ENCODE measurements at places on chromosomes 6 and 20. TPM values are rescaled to one million over a fixed set of nuclear protein-coding genes. Genes with fewer than 3 reads are reported as not detected.

DNA sequence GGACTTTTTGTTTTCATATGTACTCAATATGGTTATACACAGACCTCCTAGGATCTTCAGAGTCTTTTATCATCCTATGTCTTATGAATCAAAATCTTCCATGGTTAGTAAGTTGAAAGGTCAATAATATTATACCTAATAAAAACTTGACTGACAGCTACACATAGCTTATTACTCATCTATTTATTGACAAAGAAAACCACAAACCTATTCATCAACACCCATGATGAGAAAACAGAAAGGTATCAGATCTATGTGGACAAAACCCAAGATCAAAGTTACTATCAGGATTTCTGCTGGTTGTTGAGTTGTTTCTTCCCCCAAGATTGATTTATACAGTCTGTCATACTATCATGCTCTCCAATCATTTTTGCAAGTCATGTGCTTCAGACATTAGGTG, 460.1 kb upstream of the MANEA start:
- H3K36me3 ChIP-seq = no peaks in the 10 kb centered on the region
- H3K4me3 ChIP-seq = no peak overlapping the region
- H3K27me3 ChIP-seq = no peaks in the 10 kb centered on the region
- no peak for DNase-seq
- H3K27ac ChIP-seq = no peak overlapping the region

DNA sequence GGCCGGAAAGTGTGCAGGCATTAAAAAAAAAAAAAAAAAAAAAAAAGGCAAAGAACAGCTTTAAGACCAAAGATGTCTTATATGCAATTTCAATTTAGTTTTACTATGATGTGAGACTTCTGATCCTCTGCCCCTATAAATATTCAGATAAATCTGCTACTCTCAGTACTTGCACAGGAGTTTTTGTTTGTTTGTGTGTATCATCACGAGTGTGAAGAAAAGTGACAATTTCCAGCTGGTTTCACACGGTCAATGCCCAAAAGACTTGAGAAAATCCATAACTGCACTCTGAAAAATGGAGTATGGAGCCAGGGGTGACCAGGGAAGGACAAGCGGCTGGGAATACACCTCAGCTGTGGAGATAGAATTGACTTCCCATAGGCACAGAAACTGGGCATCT, 757.7 kb downstream of the C6orf118 start:
- H3K4me1 ChIP-seq = no peaks in the 10 kb centered on the region
- H3K27me3 ChIP-seq = no peaks in the 10 kb centered on the region
- DNase-seq = no peak
- H3K36me3 ChIP-seq = no peaks in the 10 kb centered on the region
- H3K27ac ChIP-seq = no peak overlapping the region

GRCh38 chr20:51616060-51616459, 73.5 kb upstream of the NFATC2 start:
- no peaks in the 10 kb centered on the region for H3K36me3 ChIP-seq
- no peak overlapping the region for H3K4me3 ChIP-seq
- H3K27ac ChIP-seq = no peak overlapping the region

DNA sequence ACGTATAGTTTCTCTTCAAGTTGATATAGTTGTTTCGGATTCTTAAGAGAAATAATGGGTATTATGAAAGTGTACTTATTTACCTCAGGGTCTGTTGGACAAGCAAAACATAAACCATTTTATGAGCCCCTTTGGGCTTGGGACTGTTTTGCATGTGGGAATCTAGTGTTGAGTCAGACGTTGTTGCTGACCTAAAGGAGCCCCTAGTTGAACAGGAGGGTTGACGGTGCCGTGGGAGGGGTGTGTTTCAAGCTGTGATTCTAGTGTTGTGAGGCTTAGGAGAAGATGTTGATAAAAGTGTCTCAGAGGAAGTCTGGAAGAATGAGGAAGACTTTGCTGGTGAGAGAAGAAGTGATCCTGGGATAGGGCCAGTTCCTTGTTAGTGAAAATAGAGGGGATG, 140.0 kb downstream of the ARID1B start:
- H3K27me3 ChIP-seq = no peaks in the 10 kb centered on the region
- no peak overlapping the region for H3K4me3 ChIP-seq

DNA sequence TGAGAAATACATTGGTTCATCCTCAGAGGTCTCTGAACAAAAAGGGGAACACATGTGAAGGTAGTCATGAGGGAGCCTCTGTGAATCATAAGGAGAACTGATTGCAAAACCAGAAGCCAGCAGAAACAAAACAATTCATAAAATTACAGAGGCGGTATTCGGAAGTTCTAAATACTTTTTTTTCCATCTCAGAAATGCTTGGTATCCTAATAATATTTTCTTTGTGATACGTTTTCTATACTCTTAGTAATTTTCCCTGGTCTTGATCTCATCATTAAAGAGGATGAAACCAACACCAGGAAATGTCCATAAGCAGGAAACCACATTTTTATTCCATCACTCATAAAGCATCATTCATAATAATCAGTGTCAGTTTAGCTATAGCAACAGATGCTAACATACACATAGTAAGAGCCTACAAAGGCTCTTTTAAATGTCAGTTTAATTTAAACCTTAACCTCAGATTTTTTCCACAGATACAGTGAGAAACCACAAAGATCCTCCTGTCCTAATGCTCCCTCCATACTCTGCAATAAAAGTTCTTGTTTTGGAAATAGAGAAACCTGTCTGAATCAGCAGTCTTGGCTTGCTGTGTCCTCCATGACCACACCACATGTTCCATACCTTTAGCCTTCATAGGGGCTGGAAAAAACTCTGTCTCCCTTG, 29.2 kb downstream of the SGK1 start:
- no peak for DNase-seq
- peak overlapping the region; percentile 78 for H3K27ac ChIP-seq
- H3K36me3 ChIP-seq = no peaks in the 10 kb centered on the region
- no peaks in the 10 kb centered on the region for H3K27me3 ChIP-seq

DNA sequence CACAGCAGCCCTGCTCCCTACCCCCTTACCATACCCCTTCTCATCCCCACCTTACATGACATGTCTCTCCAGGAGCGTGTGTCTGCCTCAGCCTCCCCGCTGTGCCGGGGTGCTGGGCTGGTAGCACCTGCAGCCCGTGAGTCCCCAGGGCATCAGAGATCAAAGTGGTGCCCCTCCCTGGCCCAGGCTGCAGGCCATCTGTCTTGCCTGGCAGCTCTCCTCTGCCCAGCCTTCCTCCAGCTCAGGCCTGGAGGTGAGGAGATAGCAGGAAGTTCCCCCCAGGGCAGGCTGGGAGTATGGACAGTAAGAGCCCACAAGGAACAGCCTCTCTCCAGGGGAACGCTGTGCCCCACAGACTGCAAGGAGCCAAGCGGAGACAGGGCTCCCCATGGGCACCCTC, 35.3 kb downstream of the GRM4 start:
- H3K36me3 ChIP-seq = no peaks in the 10 kb centered on the region
- H3K4me1 ChIP-seq = no peaks in the 10 kb centered on the region
- DNase-seq = no peak
- H3K4me3 ChIP-seq = no peak overlapping the region
- H3K27ac ChIP-seq = no peak overlapping the region

- H3K36me3 ChIP-seq = no peaks in the 10 kb centered on the region
- H3K27ac ChIP-seq = no peak overlapping the region
- H3K4me3 ChIP-seq = peak overlapping the region; percentile 77
- peak; percentile 25 for DNase-seq
Measured at GRCh38 chr20:52494244-52494643, 302.7 kb upstream of the ZFP64 start.

GRCh38 chr6:11233673-11234573, 1.5 kb upstream of the NEDD9 start:
- peaks cover 73% of the 10 kb centered on the region for H3K4me1 ChIP-seq
- H3K27ac ChIP-seq = peak overlapping the region; percentile 97
- DNase-seq = no peak
- H3K27me3 ChIP-seq = no peaks in the 10 kb centered on the region
- no peaks in the 10 kb centered on the region for H3K36me3 ChIP-seq

GRCh38 chr6:110810896-110811586, 4.2 kb downstream of the CDK19 start:
- H3K27ac ChIP-seq = no peak overlapping the region
- H3K36me3 ChIP-seq = no peaks in the 10 kb centered on the region
- H3K4me3 ChIP-seq = no peak overlapping the region
- peaks cover 25% of the 10 kb centered on the region for H3K4me1 ChIP-seq
- no peak for DNase-seq

- H3K27ac ChIP-seq = no peak overlapping the region
- H3K4me3 ChIP-seq = no peak overlapping the region
- H3K4me1 ChIP-seq = no peaks in the 10 kb centered on the region
Measured at GRCh38 chr6:3533981-3534380, 77.1 kb upstream of the SLC22A23 start.

DNA sequence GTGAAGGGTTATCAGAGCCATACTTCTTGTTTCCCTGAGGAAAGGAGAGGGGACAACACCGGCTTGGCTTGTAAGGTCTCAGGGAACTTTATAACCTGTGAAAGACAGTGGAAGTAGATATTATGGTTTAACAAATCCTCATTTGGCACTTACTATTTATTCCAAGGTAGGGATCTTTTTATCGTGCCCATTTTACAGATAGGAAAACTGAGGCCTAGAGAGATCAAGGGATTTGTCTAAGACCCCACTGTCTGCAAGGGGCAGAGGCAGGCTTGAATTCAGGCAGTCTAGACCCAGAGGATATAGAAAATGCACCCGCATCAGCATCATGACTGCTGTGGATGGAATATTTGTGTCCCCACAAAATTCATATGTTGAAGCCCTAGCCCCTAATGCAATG, 118.4 kb upstream of the CST7 start:
- DNase-seq = no peak
- no peak overlapping the region for H3K4me3 ChIP-seq
- no peak overlapping the region for H3K27ac ChIP-seq
- no peaks in the 10 kb centered on the region for H3K36me3 ChIP-seq
- H3K27me3 ChIP-seq = no peaks in the 10 kb centered on the region
- no peaks in the 10 kb centered on the region for H3K4me1 ChIP-seq

GRCh38 chr20:44597930-44598329, 15.6 kb downstream of the PKIG start:
- no peaks in the 10 kb centered on the region for H3K27me3 ChIP-seq
- DNase-seq = no peak
- H3K27ac ChIP-seq = peak overlapping the region; percentile 93

DNA sequence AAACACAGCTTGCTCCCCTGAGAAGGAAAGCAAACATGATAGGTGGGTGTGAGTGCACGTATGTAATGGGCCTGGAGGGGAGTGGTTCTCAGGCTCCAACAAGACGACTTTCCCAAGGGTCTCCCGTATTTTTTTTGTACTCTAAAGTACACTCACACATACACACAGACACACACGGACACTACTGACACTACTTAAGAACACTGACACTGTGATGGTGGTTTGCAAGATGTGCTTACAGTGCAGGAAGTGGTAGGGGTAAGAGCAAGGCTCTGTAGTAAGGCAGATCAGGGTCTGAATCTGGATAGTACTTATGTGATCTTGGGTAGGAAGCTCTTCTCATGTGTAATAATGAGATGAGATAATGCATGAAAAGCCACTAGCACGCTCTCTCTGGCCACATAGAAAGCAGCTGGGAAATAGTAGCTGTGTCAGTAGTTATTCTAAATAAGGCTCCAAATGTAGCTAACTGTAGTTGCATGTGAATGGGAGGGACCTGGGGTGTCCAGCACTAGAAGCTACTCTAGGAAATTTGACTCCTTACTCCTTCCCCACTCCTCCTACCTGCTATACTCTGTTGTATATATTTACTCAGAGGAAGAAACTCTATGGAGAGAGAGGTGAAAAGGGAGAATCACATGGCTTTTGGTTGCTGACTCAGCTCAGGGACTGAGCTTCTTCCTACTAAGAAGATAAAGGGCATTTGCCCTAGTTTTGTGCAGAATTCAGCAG, 8.4 kb upstream of the ZBTB24 start:
- H3K36me3 ChIP-seq = no peaks in the 10 kb centered on the region
- peak overlapping the region; percentile 20 for H3K27ac ChIP-seq
- H3K4me1 ChIP-seq = peaks cover 17% of the 10 kb centered on the region
- no peak for DNase-seq
- no peaks in the 10 kb centered on the region for H3K27me3 ChIP-seq

GRCh38 chr6:3001773-3002293, 2.1 kb downstream of the NQO2 start:
- H3K36me3 ChIP-seq = peaks cover 3% of the 10 kb centered on the region
- H3K4me1 ChIP-seq = peaks cover 32% of the 10 kb centered on the region
- H3K27ac ChIP-seq = peak overlapping the region; percentile 42
- H3K4me3 ChIP-seq = no peak overlapping the region

GRCh38 chr6:9039258-9039657, 603.9 kb upstream of the SLC35B3 start:
- H3K36me3 ChIP-seq = peaks cover 4% of the 10 kb centered on the region
- H3K4me3 ChIP-seq = no peak overlapping the region

DNA sequence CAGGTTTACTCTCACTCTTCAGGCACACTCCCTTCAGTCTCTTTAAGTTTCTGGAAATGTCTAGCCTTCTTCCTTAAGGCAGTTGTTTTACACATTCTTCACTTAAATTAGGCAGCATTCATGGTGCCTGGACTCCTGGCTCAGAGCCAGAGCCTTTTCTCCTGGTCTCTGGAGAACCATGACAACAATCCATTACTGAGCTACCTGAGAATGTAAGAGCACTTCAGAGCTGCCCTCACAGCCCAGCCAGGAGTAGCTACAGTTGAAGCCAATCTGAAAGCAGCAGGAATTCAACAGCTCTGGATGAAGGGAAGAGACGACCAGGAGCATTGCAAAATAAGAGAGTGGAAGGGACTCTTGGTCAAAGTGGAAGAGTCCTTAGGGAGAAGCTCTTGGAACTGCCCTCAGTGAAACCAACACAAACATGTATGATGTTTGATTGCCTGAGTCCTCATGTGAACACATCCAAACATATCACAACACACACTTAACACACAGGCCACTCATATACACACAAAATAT, 416.8 kb upstream of the SPTLC3 start:
- no peak for DNase-seq
- H3K27ac ChIP-seq = no peak overlapping the region
- no peak overlapping the region for H3K4me3 ChIP-seq
- H3K27me3 ChIP-seq = peaks cover 1% of the 10 kb centered on the region
- H3K4me1 ChIP-seq = no peaks in the 10 kb centered on the region

DNA sequence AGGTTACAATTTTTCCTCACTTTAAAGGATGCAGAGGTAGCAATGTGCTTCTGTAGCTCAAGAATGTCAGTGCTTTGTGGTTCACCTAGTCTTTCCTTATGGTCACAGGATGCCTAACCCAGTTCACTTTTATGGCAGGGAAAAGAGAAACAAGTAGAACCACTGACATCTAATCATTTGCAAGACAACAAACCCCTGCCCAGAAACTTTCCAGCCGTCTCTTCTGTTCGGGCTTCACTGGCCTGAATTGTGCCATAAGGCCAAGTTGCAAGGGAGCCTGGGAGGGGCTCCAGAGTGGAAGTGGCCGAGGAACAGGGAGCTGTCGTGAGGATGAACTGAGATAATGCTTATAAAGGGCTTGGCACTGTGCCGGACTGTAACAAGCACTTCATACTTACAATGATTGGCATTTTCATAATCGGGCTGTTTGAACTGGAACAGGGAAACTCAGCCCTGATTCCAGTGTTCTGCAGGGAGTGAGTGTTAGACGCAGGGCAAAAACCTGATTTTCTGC, 212.6 kb downstream of the BCAS1 start:
- H3K36me3 ChIP-seq = no peaks in the 10 kb centered on the region
- H3K4me1 ChIP-seq = peaks cover 20% of the 10 kb centered on the region
- H3K4me3 ChIP-seq = no peak overlapping the region
- no peak for DNase-seq

GRCh38 chr6:140043762-140044378, 669.4 kb upstream of the CITED2 start:
- no peak overlapping the region for H3K27ac ChIP-seq
- no peak for DNase-seq
- H3K4me1 ChIP-seq = no peaks in the 10 kb centered on the region
- H3K27me3 ChIP-seq = peaks cover 10% of the 10 kb centered on the region

The ATP9A gene
- polyA plus RNA-seq = not detected

The PLA2G7 gene
- polyA plus RNA-seq = not detected

The GCNT2 gene
- polyA plus RNA-seq = 1.3 TPM

The HLA-DOA gene
- 61.0 TPM for polyA plus RNA-seq

The NKX2-4 gene
- not detected for polyA plus RNA-seq

The PAX1 gene
- polyA plus RNA-seq = not detected

The ULBP1 gene
- polyA plus RNA-seq = not detected

The SLC52A3 gene
- 0.09 TPM for polyA plus RNA-seq

All from naive thymus-derived CD8-positive, alpha-beta T cell (primary cell).